ENCODE measurements at places on chromosomes 2 and 18.

GRCh38 chr18:10131081-10131459 lies 217.3 kb downstream of the VAPA start:
- no peak for DNase-seq

DNA sequence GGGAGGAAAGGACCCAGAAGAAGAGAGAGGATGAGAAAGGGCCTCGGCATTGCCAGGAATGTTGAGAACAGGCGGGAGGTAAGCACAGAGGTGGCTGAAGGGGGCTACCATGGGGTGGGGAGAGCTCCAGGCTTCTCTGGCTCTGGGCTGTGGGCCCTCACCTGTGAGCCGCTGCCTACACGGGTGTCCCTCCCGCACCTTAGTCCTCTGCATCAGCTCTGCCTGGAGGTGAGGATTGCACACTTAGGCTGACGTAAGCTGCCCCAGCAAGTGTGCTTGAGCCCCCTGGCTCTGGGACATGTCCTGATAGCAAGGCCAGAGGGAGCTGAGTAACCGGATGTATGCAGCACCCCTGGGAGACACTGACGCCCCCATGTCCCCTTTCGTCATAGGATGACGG lies 33.9 kb downstream of the TMEM18 start:
- DNase-seq = no peak

DNA sequence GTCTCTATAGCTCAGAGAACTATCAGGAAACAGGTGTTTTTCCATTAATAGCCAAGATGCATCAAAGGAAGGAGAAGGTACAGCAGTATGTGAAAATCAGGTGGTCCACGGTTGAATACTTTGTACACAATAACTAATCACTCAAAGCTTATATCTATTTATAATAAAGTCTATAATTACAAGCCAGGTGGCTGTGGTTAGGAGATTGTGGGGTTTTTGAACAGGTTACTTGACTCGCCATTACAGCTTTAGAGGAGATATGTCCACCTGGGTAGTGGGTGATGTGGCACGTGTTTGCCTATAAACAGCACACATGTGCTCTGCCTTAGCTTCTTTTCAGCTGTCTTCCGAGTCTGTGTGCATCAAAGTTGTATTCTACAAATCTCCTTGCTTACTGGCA lies 892.2 kb upstream of the ZEB2 start:
- DNase-seq = no peak

- DNase-seq = peak; percentile 63
Observed at GRCh38 chr2:240851078-240851991, 17.3 kb upstream of the AGXT start.

DNA sequence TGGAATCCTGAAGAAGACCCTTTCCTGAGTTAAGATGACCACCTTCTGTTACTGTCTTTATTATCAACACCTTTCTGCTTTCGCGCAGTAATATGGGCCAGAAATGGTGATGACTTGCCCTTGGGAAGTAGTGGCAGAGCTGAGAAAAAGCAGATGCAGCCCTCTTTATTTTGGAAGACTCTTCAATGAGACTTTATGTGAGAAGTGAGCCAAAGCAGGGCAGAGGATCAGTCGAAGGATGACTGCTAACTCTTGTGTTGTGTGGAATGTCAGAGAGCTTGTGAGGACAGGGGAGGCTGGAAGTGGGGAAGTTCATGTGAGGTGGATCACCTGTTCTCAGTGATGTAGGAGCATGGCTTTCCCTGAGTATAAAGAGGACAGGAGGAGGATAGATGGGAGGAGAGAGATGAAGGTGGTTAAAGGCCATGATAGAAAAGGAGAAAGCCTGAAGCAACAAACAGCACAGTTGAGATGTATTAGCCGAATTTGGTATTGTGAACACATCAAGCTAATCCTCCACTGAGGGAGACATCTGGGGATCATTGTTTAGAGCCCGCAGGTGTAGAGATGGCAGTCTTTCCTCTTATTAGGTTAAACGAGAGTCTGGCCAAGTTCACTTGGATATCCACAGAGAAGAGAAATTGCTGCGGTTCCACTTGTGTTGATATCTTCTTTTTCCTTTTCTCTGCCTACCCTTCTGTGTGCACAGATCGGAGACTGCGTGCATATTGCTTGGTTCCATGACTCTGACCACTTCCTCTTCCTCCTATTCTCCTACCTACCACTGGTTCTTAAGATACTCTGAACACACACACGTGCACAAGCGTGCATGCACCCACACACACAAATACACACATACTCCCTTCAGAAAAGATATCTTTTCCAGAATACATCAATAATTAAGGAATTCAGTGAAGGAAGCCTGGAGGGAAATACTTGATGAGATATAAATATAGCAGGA lies 67.4 kb downstream of the SLC9A2 start:
- DNase-seq = no peak

GRCh38 chr2:126766295-126766968 lies 110.5 kb downstream of the GYPC start:
- no peak for DNase-seq

DNA sequence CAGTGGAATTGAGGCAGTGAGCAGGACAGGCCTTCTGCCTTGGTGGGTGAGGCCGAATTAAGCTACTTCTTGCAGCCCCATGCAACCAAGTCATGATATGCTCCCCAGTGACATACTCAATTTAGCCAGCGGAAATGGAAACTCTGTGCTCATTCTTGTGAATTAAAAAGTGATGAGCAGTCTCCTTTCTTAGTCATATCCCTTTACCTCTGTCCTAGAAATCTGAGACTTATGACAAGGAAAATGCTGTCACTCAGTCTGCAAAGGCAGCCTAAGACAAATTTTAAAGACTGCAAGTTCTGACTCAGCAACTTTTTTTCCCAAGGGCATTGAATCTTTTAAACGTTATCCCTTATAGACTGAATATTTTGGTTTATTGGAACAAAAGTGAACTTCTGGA lies 218.2 kb downstream of the SH3BP4 start:
- peak; percentile 82 for DNase-seq

Measured in fibroblast of skin of abdomen (primary cell).